ENCODE measurements at places on chromosomes 13 and 19.

DNA sequence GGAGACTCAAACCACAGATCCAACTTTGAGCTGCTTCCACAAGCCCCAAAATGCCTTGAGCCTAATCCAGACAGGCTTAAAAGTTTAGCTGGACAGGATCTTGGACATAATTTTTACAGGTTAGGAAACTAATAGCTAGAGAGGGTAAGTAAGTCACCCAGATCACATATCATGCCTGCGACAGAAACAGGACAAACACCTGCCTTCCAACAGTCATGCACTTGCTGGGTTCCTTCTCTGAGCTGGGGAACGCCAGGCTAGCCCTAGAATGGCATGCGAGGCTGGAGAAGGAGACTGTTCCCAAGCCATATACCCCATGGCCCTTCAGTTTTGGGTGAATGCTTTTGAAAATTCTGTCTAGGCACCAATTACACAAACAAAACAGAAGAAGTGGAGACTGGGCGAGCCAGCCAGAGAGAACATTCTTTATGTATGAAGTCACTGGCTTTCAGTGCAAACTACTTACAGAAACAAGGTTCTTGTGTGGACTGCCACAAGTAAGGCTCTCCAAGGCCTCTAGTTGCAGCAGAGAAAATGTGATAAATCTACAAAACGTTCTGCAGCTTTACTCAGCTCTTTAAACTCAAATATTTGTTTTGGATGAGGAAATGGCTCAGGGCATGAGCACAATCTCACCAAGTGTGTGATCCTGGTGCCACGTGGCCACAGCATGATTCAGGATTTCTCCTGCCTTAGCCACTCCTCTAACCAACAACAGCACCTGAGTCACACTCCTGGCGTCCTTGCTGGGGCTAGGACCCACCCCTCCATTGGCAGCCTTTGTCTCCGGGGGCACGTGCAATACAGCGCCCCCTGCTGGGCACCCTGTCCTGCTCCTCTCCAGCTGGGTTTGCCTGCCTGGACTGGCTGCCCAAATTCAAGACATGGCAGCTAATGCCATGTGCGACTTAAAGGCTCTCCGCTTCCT lies 73.4 kb upstream of the UBL3 start:
- no peak for DNase-seq

DNA sequence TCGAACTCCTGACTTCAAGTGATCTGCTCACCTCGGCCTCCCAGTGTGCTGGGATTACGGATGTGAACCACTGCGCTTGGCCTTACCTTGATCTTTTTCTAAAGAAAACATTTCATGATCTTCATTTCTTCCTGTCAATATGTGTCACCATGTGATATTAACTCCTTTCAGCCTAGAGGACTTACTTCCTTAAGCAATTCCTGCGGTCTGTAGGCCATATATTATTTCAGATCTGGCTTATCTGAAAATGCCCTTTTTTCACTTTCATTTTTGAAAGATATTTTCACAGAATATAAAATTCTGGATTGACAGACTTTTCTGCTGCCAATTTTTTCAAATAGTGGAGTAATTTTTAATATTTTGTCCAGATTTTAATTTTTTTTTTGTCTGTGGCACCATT lies 2.0 kb upstream of the GPR32 start:
- DNase-seq = no peak

GRCh38 chr13:20482787-20483186 lies 42.9 kb downstream of the CRYL1 start:
- no peak for DNase-seq

GRCh38 chr13:99414048-99414995 lies 87.0 kb upstream of the TM9SF2 start:
- no peak for DNase-seq

GRCh38 chr13:94269557-94269956 lies 209.9 kb downstream of the DCT start:
- DNase-seq = no peak

- no peak for DNase-seq
These were observed 34.8 kb downstream of the NFIC start for GRCh38 chr19:3401004-3401768.

DNA sequence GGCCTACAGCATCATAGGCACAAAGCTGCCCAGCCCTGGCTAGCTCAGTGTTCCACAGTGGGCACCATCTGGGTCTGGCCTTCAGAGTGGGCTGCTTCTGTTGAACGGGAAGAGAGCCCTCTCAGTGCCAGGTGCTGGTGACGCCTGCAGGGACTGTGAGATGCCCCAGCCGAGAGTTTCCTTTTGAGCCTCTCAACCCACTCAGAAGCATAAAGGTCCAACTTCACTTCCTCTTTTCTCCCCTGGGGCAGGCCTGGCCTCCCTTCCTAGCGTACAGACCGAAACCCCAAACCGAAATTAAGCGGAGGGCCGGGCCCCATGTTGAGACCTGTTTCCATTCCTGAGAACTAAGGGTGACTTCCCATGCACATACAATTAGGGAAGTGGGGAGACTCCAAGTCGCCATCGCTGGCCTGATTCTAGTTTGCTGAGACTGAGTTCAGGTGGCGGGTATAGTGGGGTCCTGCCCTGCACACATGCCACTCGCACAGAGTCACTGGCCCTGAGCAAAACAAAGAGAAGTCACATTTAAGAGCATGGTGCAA lies 6.9 kb downstream of the RAB8A start:
- DNase-seq = no peak

DNA sequence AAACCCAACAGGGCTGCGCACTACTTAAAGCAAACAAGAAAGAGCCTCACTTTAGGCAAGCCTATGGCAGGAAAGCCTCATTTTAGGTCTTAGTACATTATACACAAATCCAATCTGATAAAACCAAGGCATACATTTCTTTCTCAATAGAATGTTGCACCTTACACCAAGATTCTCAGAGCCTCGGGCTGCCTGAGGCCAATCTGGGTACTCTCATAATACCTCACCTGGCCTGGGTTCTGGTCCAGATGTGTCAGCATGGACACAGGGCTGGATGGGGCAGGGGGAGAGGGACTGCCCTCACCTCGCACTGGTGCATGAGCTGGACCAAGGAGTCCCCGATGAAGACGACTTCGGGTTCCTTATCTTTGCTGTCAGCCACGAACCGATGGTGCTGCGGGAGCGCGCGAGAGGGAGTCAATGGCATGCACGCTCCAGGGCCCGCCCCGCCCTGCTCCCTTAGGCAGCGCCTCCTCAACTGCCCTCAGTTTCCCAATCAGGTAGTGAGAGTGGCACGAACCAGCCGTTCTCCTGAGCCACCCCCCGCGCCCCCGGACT lies at the start of gene PRR19:
Gene PRR19 (plus strand): TSS at position 487 of the 558 bp plus-strand sequence. CDS start 7,453 bp downstream, outside the sequence.
- DNase-seq = no peak

- DNase-seq = no peak
These were observed 796 bp upstream of the LSM14A start for GRCh38 chr19:34171539-34171876.

- no peak for DNase-seq
These were observed 54.6 kb downstream of the OR10H4 start for GRCh38 chr19:16003391-16003790.

GRCh38 chr19:51796195-51796679 lies 1.3 kb downstream of the FPR3 start:
- no peak for DNase-seq

GRCh38 chr13:98626298-98626935 lies 49.5 kb upstream of the STK24 start:
- DNase-seq = no peak

- no peak for DNase-seq
These were observed 90.9 kb downstream of the FGF9 start for GRCh38 chr13:21761770-21762169.

GRCh38 chr13:50524560-50524959 lies 318.9 kb downstream of the DLEU7 start:
- no peak for DNase-seq

- DNase-seq = no peak
These were observed 68.4 kb downstream of the EPS15L1 start for GRCh38 chr19:16403151-16403977.

GRCh38 chr13:40063703-40064102 lies 408.2 kb downstream of the COG6 start:
- no peak for DNase-seq

DNA sequence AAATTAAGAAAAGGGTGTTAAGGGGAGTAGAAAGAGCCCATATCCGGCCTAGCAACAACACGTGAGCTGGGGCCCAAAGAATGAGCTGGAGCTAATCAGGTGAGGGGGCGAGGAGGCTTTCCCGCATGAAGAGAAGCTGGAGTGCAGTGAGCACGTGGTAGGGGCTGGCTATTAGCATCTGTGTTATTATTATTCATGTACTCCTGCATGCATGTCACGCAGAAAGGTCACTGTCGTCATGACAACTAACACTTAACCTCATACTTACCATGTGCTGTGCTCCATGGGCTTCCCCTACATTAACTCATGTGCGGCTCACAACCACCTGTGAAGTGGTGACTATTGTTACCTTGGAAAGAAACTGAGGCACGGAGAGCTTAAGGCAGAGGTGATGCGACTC lies 227.6 kb upstream of the UBL3 start:
- no peak for DNase-seq

- no peak for DNase-seq
These were observed 14.1 kb upstream of the CEACAM6 start for GRCh38 chr19:41741244-41741554.

- no peak for DNase-seq
These were observed 117.8 kb downstream of the RAB20 start for GRCh38 chr13:110443622-110444225.

- DNase-seq = no peak
These were observed 50.0 kb downstream of the BRD4 start for GRCh38 chr19:15282311-15282705.

GRCh38 chr13:39821977-39822376 lies 166.5 kb downstream of the COG6 start:
- no peak for DNase-seq

- no peak for DNase-seq
These were observed 650.5 kb upstream of the SLC10A2 start for GRCh38 chr13:103716718-103717117.

DNA sequence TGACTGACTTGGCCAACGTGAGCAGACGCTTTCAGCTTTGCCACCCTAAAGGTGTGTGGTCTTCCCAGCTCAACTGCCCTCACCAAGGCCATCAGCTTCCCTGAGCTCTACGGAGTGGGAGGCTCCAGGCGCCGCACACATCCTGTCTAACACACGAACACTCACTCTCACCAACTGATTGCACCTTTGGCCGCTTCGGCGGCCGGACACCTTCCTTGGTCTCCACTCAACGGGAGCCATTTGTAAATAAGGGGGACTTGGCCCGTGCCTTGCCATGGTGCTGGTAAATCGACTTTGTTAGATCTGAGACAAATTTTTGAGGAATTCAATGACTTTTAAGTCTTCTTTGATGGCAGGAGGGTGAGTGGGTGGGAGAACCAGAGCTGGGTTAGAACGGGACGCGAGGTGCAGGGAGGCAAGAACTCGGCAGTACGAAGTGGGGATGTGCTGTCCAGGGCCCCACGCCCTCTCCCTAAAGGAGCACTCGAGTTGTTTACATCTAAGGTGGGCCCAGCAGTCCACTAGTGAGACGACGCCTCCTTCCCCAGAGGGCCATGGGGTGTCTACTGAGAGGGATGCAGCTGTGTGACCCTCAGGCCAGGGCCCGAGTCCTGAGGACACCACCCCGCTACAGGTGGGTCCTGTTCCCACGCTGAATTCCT lies 4.4 kb downstream of the C13orf46 start:
- no peak for DNase-seq

DNA sequence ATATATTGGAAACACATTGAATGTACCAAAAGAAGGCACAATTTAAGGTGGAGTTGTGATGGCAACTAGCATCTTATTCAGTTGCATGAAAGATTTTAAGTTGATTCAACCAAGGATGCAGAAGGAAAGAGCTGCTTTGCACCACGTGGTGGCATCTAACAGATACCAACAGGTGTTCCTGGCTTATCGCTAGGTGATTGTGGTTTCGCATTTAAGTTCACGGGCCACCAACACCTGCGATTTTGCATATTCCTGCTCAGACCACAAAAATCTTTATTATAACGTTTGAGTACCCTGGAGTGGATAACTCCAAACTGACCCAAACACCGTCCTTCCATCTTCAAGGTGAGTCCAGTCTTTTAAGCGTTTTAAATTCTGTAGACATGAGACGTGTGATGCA lies 45.3 kb downstream of the RGCC start:
- DNase-seq = no peak

- no peak for DNase-seq
These were observed 44.3 kb downstream of the SPRY2 start for GRCh38 chr13:80296638-80297037.

DNA sequence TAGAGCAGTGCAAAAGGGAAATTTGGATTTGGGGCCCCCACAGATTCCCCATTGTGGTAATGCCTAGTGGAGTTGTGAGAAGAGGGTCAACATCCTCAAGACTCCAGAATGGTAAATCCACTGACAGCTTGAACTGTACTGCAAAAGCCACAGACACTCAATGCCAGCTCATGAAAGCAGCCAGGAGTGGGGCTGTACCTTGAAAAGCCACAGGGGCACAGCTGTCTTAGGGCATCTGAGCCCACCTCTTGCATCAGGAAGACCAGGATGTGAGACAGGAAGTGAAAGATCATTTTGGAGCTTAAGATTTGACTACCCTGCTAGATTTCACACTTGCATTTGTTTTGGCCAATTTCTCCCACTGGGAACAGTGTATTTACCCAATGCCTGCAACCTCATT lies 1548.9 kb upstream of the PCDH20 start:
- no peak for DNase-seq

DNA sequence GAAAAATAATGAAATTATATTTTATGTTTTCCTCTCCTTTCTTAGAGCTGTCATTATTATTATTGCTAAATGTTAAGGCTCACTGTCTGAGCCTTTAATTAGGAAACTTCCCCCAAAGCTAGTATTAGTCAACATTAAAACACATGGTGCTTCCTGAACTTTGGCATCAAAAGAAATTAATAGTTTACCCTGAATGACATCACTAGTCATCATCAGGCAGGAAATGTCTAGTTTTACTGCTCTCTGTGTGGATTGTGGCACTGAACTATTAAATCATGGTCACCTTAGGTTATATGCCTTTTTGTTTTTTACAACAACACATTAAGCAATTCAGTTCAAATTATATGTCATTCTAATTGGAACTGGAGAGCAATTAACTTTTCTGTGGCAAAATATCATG lies 595.5 kb downstream of the SLITRK1 start:
- no peak for DNase-seq

- no peak for DNase-seq
These were observed 147.1 kb downstream of the NUFIP1 start for GRCh38 chr13:44842158-44842557.

- DNase-seq = no peak
These were observed 75.4 kb upstream of the TNFSF11 start for GRCh38 chr13:42498521-42498920.

- no peak for DNase-seq
These were observed 26.9 kb downstream of the UFM1 start for GRCh38 chr13:38376546-38376945.

Data from NCI-H1694 treated with DMSO at 0.1 percent for 48 hours (cell line).